Fibroblast of the conjunctiva (primary cell): ENCODE measurements at places on chromosomes 16 and 17.
A peak's percentile ranks its signal among the peaks of the same experiment; 100 is the strongest.

DNA sequence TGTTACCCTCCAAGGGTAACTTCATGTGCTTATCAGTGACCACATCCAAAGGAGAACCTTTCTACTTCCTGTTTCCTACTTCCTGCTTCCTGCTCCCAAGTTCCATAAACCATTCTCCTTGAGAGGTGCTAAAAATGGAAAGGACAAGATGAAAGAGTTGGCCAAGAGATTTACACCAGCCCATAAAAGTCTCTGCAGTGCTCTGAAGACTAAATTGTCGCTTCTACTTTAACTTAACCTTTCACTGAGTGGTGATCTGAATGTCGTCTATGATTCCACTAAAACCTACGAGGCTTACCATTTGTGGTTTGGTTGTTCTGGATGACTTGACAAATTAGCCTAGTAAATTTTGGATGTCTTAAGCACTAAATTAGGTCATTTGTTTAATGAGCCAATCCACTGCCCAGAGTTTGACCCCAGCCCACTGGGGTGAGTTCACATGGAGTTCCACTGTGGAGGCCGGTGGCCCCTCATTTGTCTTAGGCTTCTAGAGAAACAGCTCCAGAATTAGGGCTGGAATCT, 333.1 kb downstream of the FOXL1 start:
- no peak for DNase-seq

GRCh38 chr16:81170824-81171223, 67.7 kb upstream of the BCO1 start:
- DNase-seq: no peak

DNA sequence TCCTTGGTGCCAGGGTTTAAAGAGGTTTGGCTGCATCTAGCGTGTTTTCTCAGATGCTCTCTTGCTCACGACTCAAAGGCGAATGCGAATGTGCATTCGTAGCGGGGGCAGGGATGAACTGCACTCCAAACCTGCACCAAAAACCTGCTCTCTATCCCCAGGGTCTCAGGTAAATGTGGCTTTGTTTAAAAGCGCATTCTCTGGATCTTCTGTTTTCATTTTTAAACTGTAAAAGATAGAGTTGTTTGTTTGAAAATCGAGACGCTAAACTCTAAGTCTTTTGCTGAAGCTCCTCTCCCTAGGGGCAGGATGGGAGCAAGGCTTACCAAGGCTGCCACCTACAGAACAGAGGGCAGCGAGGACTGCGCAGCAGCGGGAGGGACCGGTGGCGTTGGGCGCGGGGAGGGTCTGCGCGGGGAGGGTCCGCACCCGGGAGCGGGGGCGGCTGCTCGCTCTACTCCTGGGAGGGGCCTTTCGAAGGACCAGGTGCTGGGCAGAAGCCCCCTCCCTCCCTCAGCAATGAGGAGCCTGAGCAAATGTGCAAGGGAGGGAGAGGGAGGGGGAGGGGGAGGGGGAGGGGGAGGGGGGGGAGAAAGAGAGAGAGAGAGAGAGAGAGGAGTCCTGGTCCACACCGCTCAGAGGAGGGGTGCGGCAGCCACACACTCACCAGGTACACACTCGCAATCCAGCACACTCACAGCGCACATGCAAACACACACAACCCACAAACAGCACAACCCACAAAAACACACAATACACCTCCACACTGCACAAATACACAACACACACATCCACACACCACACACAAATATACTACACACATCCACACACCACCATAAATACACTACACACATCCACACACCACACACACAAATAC, 142.8 kb downstream of the GRIN2A start:
- DNase-seq: no peak

GRCh38 chr17:19411631-19412030, 599 bp downstream of the RNF112 start:
- DNase-seq: no peak

- DNase-seq: no peak
Measured at GRCh38 chr16:55265926-55266325, 58.1 kb upstream of the IRX6 start.

DNA sequence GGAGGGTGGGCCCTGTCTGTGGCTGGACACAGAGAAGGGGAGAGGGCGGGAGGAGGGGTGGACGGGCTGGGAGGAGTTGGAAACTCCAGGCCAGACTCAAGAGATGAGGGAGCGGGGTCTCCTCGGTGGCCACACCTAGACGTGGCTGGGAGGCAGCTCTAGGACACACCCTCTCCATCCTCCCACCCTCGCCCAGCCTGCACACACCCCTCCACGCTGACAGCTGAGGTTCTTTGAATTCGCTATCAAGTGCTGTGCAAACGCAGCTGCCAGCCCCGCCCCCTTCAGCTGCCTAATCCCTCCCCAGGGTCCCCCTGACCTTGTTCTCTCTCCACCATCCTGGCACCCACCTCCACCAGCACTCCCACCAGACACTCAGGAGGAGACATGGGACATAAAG, 48.7 kb downstream of the DNAH17 start:
- no peak for DNase-seq

DNA sequence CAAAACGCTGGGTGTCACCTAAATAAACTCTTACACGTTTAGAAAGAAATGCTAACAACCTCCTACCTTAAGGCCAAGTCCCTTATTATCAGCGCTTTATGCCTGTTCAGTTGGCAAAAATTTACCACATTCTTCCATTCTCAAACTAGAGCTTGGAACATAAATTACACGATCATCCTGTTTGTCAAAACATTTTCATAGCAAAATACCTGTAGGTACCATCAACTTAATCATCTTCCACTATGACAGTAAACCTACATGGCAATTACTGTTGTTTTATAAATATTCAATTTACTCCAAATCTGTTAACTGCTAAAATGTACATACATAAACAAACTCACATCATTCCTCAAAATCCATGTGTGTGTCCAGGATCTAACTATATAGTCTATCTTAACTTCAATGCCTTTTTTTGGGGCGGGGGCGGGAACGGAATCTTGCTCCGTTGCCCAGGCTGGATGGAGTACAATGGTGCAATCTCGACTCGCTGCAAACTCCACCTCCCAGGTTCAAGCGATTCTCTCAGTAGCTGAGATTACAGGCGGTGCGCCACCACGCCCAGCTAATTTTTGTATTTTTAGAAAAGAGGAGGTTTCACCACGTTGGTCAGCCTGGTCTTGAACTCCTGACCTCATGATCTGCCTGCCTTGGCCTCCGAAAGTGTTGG, 4.4 kb downstream of the RPL23 start:
- no peak for DNase-seq

- DNase-seq: no peak
Measured at GRCh38 chr17:78854508-78854907, 13.9 kb upstream of the USP36 start.

DNA sequence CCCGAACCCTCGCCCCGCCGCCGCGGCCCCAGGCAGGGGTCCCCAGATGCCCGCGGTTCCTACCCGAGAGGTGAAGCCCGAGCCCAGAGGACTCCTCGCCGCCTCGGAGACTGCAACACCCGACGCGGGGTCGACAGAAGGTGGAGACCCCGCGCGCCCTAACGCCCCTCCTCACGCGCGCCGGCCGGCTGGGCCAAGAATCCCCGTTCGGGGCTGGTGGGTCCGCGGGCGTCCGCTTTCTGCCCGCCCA, 515 bp downstream of the SUMO2 start:
- DNase-seq: no peak

- DNase-seq: no peak
Measured at GRCh38 chr17:11308531-11308930, 67.5 kb downstream of the SHISA6 start.

DNA sequence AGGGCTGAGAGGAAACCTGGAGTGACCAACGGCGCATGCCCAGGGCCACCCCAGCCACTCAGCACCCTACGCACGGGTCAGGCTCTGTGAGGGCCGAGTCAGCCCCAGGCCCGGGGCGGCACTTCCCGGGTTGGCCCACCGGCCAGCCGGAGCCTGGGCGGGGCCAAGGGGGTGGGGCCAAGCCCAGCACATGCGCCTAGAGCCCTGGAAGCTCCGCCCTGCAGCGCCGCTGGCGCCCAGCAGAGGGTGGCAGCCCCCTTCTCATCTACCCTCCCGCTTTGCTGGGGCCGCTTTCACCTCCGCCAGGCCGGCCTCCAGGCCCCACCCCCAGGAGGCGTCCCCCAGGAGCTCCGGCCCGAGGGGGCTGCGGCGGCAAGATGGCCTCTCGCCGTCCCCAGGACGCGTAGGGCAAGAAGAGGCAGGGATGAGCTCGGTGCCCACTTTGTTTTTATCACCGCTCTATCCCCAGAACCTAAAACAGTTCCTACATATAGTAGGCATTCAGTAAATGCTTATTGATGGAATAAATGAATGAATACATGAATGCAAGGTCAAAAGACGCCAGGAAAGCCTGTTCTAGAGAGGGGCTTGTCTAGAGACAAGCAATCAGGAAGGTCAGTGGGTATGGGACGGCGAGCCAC, 31.3 kb downstream of the MYO18A start:
- peak; percentile 90 for DNase-seq

DNA sequence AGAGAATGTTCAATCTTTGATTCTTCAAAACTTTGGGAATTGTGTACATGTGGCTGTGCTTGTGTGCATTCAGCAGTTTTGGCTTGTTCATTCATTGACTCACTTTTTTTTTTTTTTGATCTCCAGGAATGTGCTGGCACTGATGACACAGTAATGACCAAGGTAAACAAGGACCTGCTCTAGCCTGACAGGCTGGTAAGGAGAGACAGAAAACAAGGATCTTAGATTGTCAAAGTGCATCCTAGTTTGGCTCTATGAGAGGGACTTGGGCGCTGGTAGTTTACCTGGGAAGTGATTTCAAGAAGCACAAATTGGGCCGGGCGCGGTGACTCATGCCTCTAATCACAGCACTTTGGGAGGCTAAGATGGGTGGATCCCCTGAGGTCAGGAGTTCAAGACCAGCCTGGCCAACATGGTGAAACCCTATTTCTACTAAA, 233.1 kb upstream of the WSCD1 start:
- peak; percentile 29 for DNase-seq

DNA sequence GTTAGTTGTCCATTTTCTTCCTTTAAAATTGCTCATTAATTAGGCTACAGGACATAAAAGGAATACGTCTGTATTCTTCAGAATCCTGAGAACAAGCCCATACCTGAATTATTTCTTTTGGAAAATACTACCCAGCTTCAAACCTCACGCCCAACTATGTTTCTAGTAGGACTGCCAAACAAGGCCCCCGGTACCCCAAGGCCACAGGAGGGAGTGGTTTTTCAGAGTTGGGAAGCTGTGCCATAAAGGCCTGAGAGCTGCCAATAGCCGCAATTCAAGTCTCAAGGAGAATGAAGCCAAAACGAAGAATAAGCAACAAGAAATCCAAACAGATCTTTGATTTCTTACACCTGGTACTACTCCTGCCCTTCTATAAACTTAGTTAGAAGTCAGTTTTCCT, 48.3 kb downstream of the UBE2G1 start:
- DNase-seq: no peak

DNA sequence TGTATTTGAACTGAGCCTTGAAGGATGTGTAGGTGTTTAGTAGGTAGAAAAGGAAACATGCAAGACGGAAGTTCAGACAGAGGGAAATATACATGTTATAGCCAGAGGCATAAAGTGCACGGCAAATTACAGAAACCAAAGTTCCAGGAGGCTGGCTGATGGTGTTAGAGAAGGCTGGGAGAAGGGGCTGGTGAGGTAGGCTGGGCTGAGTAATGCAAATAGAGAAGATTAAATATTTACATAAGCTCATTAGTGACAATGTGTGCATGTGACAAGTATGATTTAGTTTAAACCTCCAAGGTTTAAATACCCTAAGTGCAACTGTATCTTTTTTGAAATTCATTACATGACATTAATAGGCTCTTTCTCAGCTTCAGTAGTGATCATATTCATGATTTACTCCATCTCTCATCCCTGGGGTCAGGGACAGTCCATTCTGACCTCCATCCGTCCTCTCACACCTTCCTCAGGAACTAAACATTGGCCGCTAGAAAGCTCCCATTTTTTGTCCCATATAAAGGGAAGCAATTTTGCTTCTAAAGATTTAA, 399.8 kb upstream of the SALL1 start:
- no peak for DNase-seq

DNA sequence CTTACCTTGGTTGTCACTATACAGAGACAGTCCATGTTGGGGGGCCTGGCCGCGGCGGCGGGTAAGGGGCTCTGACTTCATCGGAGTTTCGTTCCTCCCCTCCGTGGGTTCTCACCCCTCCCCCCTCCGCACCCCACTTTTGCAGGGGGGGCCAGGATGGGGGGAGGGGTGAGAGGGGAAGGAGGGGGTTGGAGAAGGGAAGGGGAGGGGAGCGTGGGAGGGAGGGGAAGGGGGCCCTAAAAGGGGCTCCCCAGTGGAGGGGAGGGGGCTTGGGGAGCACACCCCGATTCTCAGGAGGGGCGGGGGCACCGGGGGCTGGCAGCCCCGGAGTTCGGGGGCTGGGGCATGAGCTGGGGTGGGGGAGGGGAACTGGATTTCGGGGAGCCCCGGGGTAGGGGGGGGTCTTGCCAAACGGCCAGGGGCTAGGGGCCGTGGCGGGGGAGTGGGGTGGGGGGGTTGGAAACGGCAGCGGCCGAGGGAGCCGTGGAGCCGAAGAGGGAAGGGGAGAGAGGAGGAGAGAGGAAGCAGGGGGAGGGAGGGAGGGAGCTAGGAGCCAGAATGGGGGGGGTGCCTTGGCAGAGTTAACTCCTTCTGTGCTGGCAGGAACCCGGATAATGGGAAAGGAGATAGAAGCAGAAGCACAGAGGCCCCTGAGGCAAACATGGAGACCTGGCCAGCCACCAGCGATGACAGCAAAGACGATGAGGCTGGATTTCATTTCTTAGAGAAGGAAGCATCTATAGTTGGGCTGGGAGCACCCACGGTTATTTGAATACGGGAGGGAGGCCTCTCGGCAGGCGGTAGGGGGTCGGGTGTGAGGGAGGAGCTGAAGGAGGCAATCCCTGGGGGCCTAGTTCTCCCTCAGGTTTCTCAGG, 2.3 kb downstream of the DLG4 start:
- peak; percentile 72 for DNase-seq

- DNase-seq: no peak
Measured at GRCh38 chr17:79046197-79046915, 22.4 kb downstream of the C1QTNF1 start.
